ENCODE measurements at places on chromosomes 7 and 10.

GRCh38 chr10:6141296-6142151, 52.7 kb downstream of the RBM17 start:
- no peak for DNase-seq

- DNase-seq: no peak
Observed at GRCh38 chr7:46810986-46811385, 770.9 kb downstream of the TNS3 start.

DNA sequence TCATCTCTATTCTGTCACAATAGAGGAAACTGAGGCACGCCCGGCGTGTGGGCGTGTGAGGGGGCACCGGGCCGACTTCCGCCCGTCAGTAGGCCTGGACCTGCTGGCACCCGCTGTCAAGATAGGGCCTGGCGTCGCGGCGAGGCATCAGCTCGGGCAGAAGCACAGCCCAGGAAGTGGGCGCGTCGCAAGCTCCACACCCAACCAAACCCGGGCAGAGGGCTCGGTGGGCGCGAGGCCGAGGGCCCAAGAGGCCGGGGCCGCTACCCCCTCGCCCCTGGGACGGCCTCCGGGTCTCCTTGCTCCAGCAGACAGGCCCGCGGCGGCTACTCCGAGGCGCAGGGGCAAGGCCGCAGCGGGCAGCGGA, 91.2 kb downstream of the SPAG6 start:
- no peak for DNase-seq

DNA sequence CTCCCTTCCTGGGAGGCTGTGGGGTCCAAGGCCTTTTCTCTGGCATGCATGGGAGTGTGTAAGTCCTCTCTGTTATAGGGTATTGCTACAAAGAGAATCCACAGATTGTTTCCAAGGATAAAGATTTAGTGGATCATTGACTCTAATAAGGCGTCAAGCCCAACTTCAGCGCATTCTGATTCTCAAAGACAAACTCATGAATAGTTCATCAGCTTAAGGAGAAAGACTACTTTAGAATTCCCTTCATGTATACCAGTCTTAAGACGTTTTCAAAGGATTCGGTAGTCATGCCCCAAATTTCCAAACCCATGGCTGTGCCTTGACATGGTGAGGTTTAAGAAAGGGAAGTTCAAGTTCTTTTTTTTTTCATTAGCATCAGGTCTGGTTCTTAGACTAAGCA, 46.6 kb upstream of the ABLIM1 start:
- DNase-seq: no peak

- no peak for DNase-seq
Observed at GRCh38 chr7:131182446-131183058, 145.1 kb upstream of the MKLN1 start.

All from NCI-H1436 (cell line).